ENCODE measurements at places on chromosomes 3 and 15.

- DNase-seq = no peak
These were observed 212.2 kb upstream of the GPR149 start for GRCh38 chr3:154642145-154642544.

- no peak for DNase-seq
These were observed 1.7 kb downstream of the CCDC9B start for GRCh38 chr15:40338921-40339620.

DNA sequence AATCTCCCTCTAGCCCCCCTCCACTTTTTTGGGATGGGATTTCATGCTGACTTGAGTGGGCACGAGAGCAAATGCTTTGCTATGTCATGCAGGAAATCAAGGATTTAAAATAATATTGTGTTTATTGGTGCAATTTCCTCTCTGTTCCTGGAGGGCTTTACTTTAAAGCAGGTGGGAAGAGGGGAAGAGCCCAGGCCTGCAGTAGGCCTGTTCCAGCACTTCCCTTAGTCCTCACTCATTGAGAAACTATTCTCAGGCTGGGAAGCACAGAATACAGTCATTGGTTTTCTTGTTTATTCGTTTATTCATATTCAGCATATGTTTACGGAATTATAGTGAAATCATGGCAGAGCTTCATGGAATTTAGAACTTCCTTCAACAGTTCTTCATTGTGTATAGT is 41.7 kb upstream of the SPSB4 start:
- no peak for DNase-seq

DNA sequence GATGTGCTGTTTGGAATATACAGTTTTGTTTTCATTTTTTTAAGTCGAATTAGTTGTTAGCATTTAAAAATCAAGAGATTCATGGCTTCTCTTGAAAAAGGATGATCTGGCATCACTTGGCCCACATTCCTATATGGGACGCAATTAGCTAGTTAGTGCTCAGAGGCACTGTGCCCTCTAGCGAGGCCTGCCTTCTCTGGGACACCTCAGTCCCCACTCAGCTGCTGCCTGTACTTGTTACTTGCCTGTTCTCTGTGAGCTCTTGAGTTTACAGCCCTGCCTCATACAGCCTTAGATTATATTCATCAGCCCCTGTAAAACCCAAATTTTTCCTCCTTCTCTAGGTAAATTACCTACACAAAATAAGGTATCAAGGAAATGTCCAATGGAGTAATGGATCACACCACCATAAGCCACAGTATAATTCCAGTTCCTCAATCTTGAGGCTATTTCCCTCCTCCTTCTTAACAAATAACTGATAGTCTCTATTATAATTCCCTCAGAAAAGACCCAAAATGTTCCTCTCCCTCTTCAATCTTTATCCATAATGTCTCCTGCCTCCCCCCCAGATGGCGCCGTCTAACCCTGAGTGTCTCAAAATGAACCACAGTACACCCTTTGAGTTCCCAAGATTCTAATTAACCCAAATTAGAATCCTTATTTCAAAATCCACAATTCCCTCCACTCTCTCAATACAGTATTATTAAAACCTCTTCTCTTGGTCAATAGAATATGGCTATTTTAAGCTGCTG is 2.7 kb downstream of the ZMAT3 start:
- DNase-seq = peak; percentile 51

DNA sequence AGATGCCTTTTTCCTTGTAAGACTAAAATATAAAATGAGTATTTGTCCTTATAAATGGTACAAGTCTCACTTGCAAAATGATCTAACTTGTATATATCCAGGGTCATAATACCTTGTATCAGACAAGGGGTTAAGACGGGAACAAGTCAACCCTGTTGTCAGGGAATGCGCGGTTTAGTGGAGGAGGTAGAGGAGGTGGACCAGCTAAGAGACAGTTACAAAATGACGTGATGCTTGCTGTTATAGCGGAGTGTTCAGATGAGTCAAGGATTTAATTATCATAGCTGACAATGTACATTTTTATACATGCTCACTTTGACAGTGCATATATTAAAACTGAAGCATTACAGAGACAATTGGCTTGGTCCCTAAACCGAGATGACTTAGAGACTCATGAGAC is 26.8 kb upstream of the KLHL25 start:
- no peak for DNase-seq

DNA sequence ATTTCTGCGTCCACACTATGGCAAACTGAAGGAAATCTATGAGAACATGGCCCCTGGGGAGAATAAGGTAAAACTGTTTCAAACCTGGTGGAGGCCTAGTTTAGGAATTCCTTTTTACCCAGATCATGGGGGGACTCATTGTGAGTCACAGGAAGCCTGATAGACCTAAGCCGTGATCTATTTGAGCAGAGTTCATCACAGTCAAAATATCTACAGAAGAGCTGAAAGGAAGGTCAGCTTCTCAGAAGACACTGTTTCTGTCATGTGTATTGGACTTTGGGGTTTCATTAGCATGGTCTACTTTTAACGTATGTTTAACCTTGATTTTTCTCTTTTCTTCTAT is 1.3 kb downstream of the PSMD2 start:
- no peak for DNase-seq

DNA sequence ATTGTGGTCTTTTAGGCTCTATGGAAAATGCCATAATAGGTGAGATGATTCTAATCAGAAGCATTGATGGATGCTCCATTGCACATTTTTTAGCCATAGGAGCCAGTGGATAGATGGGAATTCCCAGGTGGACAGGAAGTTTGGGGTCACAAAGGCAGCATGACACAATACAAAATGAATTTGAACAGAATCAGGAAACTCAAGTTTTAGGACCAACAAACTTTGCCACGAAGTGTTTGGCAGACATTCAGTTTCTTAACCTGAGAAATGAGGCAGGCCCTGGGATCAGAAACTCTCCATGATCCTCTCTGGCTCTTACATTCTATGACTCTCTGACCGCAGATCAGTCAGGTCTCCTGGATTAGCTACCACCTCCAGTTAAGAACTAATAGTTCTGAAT is 275.4 kb downstream of the TIGIT start:
- no peak for DNase-seq

DNA sequence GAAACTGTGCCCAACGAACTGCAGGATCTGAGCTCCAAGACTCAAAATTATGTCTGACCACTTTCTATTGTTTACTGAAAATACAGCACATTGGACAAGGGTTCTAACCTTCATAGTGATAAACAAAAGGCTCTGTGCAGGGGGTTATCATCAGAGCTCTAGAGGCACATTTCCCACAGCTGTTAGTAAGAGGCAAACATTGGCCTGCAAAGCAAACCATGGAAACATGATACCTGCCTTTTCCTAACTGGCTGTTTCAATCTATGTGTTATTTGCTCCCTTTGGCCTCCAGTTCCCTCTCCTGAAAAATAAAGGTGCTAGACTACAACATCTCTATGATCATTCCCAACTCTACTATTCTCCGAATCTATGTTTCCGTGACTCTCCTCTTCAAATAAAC is 159.7 kb upstream of the ARHGEF26 start:
- no peak for DNase-seq

GRCh38 chr15:46091860-46092450 is 457.1 kb downstream of the SQOR start:
- DNase-seq = no peak

DNA sequence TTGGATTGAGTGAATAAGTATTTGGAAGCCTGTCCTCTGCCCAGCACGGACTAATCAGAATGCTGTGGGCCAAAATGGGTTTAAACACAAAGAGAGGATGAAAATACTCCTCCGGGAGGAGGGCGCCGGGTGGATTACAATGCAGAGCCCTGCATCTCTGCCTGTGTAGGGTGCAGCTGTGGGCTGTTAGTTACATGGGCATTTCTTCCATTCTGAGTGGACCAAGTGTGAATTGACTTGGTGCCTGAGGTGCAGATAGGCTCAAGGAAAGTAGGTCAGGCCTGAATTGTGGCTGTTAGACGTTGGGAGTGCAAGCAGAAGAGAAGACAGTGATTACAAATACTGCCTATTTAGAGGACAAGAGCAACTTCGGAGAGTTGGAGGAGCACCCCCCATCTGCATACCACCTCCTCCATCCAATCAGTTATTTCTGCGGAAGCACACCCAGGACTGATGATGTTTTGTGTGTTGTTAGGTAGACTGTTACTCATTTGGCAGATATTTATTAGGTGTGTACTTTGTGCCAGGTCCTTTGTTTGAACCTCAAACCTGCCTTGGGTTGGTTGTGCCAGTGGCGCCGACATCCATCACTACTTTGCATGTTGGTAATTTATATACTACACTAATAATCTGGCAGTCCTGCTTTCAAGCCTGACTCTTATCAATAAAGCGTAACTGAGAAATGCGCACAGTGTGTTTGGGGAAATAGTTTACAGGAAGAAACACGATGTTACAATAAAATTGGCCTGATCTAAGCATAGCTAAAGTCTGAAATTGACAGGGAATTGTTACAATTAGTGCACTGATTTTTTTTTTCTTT is 33.0 kb downstream of the PTPRG start:
- DNase-seq = no peak

GRCh38 chr3:195896361-195897080 is 11.8 kb downstream of the TNK2 start:
- DNase-seq = no peak

DNA sequence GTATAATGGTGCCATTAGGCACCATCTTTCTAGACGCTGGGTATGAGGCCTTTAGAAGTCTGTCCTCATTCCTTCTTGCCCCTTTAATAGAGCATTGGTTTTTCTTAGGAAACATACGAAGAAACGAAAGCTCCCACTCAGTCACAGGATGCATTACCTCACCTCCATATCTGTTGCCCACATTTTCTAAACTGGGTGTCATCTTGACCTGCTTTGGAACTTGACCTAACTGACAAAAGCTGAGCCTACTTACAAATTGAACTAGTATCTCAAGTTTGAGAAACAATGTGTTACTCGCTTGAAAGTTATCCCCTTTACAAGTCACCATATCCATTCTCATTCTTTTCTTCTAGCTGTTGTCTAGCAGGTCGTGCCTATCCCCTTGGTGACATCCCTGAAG is 102.7 kb downstream of the VPS8 start:
- no peak for DNase-seq

DNA sequence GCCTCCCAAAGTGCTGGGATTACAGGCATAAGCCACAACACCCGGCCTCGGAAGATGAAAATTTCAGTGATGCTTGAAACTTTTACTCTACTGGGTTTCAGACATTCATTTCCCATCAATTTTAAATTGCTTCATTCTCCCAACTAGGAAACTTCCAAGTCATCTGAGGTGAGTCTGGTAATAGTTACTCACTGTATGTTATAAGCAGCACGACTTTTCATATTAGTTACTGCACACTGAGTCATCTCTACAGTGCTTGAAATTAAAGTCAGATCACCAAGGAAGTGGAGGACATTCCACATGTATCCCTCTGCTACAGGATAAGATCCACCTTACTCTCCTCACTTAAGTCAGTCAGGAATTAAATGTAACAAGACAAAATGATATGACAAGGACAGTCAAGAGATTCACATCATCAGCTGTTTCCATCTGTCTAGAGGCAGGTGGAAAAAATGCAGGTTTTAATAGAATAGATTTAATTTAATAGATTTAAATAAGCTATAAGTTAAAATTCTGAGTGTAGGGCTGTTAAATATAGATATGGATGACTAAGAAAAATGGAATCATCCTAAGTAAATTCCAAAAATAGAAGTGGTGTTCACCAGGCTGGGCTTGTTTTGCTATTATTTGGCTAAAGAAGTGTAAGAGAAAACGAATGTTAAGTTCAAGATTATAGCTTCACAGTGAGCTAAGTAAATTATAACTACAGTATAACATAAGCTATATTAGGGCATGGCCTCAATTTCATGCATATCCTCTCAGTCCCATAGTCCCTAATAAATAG is 104.4 kb downstream of the TMCO5A start:
- no peak for DNase-seq

- DNase-seq = no peak
These were observed 59.9 kb upstream of the COL8A1 start for GRCh38 chr3:99578339-99578970.

GRCh38 chr15:27327467-27328025 is 356.6 kb downstream of the GABRG3 start:
- DNase-seq = no peak

- DNase-seq = no peak
These were observed 304.7 kb upstream of the ROBO2 start for GRCh38 chr3:76735152-76735551.

GRCh38 chr3:126713199-126713598 is 9.2 kb downstream of the CHCHD6 start:
- no peak for DNase-seq

DNA sequence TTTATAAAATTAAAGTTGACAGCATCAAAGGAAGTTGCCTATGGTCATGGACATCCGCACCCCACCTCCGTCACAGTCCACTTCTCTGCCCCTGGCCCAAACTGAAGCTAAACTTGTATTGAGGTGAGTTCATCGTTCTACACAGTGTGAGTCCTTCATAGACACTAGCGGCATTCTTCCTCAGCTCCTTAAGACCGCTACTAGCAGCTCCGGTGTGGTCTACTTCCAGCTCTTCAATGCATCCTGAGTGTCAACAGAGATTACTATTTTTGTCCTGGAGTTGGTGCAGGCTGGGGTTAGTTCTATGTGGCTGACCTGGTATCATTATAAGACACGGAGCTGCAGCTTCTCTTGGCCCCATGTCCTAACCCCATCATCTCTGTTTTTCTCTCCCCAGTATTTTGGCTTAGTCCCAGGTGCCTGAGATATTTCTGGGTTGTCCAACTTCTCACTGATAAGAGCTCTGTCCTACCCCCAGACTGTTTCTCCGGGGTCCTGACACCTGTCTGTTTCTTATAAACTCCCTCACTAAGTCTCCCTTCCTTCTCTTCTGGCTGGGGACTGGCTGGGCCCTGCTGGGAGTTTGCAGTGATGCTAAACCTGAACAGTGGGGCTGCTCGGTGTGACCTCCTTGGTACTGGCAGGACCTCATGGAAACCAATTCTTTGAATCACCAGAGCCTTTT is 169.2 kb upstream of the ATP10A start:
- DNase-seq = no peak

- no peak for DNase-seq
These were observed 2.9 kb downstream of the GALNT15 start for GRCh38 chr3:16177382-16177781.

- no peak for DNase-seq
These were observed 106.6 kb downstream of the LSAMP start for GRCh38 chr3:116338713-116339112.

DNA sequence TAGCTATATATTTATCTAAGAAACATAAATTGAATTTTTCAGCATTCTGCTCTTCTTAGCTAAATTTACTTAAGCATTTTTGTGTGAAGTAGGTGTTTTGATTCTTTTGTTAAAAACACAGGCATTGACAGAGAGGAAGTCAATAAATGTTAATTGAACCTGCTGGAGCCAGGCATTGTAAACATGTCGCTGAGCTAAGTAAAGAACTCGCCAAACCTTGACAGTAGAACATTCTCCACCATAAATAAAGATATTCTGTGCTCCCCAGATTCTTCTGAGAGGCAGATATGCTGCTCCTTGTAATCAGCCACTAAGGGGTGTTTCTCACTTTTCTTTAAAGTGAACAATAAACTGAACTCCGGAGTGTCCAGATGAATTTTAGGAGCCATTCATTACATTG is 38.4 kb downstream of the SYNM start:
- no peak for DNase-seq

DNA sequence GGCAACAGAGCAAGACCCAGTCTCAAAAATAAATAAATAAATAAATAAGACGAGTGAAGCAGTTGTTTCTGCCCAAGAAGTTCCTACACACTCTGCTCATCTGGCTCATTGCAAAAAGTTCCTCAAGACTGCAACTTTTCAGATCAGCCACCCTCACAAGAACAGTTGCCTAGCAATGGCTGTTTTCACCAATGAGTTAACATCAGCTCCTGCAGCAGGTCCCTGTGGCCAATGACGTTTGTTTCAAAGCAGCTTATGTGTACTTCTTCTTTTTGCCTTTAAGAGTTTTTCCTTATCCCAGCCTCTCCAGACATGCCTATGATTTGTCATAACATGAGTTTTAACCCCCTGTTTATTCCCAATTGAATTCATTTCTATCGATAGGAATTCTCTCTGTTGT is 118.4 kb upstream of the SPRED1 start:
- DNase-seq = no peak

Measured in CD4-positive, alpha-beta T cell (primary cell).